Heart right ventricle (tissue), 16 donors: ENCODE measurements at places on chromosomes 3 and 15. TPM values are rescaled to one million over a fixed set of nuclear protein-coding genes. Genes with fewer than 3 reads are reported as not detected.
A peak's percentile ranks its signal among the peaks of the same experiment; 100 is the strongest.

GRCh38 chr3:196625331-196625730, 14.2 kb upstream of the NRROS start:
- no peak for DNase-seq

- DNase-seq: no peak
These were observed 15.4 kb upstream of the GMNC start for GRCh38 chr3:190877925-190878324.

DNA sequence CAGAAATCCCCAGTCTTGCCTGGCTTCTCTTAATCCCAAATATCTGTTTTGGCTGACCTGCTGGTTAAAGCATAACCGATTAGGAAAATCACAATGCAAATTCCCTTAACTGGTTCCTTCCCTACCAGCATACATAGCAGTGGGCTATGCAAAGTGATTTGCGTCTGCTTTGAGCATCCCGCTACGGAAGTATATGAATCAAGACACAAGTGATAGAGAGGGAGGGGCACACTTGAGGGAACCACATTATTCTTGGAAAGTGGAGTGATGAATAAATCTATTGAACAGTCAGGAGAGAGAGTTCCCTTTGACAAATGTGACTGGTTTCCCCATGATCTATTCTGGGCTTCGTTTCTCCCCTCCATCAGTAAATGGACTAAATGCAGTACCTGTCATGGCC, 119.6 kb upstream of the C15orf61 start:
- DNase-seq: no peak

GRCh38 chr15:89489376-89489775, 7.0 kb downstream of the RHCG start:
- DNase-seq: no peak

GRCh38 chr3:189838291-189838690, 207.1 kb downstream of the TP63 start:
- no peak for DNase-seq

- no peak for DNase-seq
These were observed 87.5 kb downstream of the SCN11A start for GRCh38 chr3:38964204-38964603.

DNA sequence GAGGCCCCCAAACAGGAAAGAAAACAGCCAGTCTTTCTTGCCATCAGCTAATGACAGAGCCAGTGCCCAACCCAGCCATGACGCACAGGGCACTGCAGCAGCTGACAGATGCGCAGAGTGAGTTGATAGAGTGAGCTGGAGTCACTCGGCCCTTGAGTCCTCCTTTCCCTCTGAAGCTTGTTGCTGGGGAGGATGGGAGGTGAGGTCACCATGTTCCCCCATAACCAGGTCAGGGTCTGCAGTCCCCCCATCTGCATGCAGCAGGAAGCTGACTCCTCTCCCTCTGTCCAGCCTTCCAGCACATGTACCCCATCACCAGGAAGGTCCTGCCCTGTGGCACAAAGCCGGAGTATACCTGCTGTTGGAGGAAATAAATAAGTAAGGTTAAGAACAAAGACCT, 174.6 kb downstream of the ABHD5 start:
- DNase-seq: no peak

GRCh38 chr15:40274350-40275274, 8.3 kb downstream of the ANKRD63 start:
- DNase-seq: peak; percentile 81

DNA sequence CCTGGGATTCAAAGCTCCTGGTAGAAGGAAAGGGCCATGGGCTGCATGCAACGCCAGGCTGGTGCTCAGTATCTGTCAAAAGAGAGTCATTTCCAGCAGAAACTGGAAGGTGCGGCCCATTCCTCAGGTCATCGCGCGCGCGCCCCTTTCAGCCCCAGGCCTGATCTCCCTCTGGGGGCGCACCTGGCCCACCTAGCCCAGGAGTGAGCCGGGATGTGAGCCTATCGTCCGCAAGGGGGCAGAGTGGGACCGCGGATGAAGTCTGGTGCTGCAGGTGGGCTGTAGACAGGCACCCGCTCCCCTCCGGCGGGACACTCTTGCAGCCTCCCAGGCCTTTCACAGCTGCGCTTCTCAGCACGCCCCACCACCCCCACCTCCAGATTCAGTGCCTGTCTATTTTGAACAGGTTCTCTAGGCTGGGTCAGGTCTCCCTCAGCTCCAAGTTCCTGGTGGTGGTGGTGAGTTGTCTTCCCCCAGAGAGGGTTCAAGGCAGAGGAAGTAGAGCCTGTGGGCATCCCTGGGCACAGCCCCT, 5.8 kb upstream of the RPL29 start:
- DNase-seq: peak; percentile 76

DNA sequence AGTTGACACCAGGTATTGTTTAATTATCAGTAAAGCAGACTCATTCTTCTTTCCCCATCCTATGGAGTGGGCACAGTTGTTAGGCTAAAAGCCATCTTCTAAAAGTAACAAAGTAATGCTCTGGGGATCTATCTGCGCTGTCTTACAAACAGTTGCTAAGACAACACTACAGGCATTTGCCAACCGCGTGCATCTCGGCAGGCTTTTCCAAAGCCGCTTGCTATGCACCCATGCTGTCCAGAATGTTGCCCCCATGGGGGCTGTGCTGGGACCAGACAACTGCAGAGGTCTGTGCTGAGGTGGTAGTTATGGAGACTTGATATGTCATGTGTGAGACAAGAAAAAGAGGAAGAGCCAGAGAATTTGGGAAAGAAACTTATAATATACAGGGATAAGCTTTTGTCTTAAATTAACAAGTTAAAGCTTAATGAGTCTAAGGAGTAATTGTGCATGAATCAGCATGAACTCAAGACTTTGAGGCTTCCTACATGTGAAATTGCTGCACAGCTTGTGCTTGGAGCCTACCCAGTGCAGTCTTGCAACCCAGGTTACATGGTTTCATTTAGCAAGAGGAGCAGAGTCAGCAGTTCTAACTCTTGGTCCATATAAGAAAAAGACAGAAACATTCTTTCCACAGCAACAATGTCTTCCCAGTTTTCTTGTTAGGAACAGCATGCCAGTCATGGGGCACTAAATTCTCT, 38.9 kb upstream of the DCLK3 start:
- no peak for DNase-seq

GRCh38 chr3:30225021-30225420, 381.4 kb upstream of the TGFBR2 start:
- DNase-seq: no peak

DNA sequence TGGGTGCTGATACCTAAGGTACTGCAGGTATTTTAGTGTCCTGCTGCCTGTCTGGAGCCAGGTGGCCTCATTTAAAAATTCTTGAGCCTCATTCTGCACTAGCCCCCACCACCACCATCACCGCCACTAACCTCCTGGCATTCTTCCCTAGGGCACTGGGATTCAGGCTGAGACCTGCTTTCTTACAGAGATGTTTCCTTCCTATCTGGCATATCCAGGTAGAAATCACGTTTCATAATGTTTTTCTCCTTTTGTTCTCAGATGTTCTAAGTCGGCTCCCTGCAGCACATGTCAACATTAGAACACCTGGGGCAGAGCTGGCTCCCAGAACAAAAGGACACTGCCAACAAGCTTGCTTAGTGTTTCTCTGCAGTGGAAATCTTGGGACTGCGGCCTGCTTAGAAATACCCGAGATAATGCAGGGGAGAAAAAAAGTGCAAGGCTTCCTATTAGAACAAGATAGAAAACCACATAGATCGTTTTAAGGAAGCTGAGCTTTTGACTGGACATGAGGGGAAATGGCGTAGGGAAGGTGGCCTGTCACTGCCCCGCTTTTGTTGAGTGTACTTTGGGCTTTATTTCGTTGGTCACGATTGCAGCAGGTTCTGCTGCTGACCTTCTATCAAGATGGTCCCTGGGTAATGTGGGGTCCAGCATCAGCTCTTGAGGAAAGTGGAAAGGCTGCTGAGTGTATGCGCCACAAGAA, 59.6 kb upstream of the PPARG start:
- no peak for DNase-seq

DNA sequence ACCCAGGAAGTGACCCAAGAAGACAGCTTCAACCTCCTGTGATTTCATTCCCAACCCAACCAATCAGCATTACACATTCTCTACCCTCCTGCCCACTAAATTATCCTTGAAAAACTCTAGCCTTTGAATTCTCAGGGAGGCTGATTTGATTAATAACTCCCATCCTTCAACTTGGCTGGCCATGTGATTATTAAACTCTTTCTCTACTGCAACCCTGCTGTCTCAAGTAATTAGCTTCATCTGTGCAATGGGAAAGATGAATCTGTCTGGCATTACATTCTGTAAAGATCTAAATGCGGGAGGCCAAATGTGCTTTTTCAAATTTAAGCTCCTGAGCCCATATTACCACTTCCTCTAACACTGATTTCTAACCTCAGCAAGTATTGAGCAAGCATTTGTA, 95.9 kb upstream of the STT3B start:
- no peak for DNase-seq

DNA sequence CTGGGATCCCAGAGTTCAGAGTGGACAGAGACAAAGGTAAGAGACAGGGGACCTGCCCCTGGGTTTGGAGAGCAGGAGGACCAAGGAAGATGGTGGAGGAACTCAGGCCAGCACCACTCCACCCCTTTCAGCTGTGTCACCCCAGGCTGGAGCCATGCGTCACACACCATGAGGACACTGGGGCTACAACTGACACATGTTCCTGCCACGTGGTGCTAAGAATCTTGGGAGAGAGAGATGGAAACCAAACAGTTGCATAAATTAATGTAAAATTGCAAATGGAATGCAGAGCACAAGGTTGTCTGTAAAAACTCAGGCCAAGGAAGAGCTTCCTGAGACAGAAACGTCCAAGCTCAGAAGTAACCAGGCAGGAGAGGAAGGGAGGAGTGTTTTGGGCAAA, 22.7 kb upstream of the VPS33B start:
- no peak for DNase-seq

DNA sequence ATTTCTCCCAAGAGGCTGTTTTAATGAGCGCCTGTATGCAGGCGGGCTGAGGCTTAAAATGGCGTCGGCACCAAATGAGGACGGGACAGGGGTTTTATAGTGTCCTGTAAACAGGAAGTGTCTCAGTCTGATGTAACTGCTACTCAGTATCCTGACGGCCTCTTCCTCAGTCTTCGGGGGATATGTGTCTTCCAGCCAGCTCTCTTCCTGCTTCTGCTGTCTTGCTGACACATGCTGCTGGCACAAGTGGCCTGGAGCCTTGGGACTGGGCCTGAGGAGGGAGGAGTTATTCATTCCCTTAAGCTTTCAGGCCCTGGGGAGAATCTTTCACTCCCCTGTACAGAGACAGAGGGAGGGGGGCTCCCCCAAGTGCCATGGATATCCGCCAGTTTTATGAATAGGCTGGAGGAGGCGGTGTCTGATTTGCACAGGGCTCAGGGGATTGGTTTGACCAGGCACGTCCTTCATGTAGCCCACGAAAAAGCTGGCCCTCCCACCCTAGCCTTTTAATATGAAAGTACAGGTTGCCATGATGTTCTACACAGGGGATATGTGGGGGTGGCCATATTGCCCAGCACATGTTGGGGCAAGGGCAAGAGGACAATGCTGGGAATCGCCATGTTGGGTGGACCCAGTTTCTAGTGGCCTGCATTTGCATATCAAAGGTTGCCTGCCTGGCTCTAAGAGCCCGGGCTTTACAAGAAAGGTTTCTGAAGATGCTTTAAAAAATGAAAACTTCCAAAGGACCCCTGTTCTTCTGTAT, 19.9 kb downstream of the NDUFB4 start:
- DNase-seq: peak; percentile 54

DNA sequence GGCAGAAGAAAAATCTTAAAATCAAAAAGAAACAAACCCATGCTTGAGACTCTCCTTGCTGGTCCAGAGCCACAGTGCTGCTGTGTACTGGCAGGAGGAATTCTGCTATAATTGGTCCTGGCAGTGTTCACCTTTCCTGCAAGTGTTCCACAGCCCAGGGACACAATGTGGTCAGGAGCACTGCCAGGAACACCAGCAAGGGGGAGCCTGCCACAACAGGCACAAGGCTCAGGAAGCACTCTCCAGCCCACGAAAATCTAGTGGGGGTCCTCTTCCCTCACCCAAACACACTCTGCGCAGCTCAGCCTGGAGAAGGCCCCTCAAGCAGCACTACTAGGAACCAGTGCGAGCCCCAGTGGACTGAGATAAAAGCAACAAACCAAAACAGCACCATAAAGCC, 92.9 kb downstream of the UBE3A start:
- peak; percentile 52 for DNase-seq

GRCh38 chr3:36893137-36893557, 51.7 kb downstream of the TRANK1 start:
- peak; percentile 71 for DNase-seq

DNA sequence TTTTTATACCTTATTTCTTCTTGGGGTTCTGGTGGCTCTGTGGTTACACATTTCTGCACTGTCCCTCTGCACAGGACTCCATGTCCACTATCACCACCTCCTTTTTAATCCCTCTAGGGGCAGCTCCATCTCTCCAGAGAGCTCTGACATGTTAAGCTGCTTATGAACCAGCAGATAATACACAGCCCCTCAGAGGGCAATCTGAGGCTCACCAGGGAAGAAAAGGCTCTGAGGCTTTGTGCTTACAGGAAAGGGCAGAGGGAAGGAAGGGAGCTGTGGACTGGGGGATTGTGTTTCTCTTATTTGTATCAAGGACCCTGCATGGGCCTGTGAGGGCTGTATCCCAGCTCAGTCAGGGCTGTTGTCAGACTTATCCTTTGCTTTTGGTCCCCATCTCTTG, 164.5 kb downstream of the EPHB1 start:
- no peak for DNase-seq

DNA sequence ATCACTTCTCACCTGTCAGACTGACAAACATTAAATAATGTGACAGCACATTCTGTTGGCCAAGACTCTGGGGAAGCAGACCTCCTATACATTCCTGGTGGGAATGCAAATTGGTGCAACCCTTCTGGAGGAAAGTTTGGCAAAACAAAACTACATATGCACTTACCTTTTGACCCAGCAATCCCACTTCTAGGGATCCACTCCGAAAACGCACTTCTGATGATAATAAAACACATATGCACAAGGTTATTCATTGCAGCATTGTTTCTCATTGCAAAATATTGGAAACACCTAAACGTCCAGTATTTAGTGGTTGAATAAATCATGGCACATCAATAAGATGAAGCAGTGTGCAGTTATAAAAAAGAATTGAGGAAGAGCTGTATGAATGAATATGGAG, 145.5 kb upstream of the ABHD17C start:
- DNase-seq: no peak

GRCh38 chr3:194687638-194688199, 2.0 kb downstream of the FAM43A start:
- peak; percentile 75 for DNase-seq

Gene CKMT1B
- not detected for total RNA-seq

Gene REC114
- 0.36 TPM for total RNA-seq

Gene C3orf85
- total RNA-seq: not detected

Gene CSPG4
- total RNA-seq: 15.6 TPM

Gene GREM1
- 0.20 TPM for total RNA-seq

Gene PRSS50
- 0.09 TPM for total RNA-seq

Gene FBN1
- 36.4 TPM for total RNA-seq

Gene ZPLD1
- not detected for total RNA-seq

Gene TMC3
- not detected for total RNA-seq

Gene GPR62
- total RNA-seq: 0.22 TPM

Gene KBTBD8
- 2.4 TPM for total RNA-seq
